Psoas muscle (tissue), 8 donors: ENCODE measurements at places on chromosomes 11 and 22. TPM values are rescaled to one million over a fixed set of nuclear protein-coding genes. Genes with fewer than 3 reads are reported as not detected.

The P4HA3 gene
- total RNA-seq: 0.21 TPM

The LRRN4CL gene
- 4.7 TPM for total RNA-seq

The FAM111B gene
- total RNA-seq: 0.06 TPM

The SCGB1C1 gene
- total RNA-seq: not detected

The ROBO4 gene
- 16.5 TPM for total RNA-seq

The TRIM29 gene
- 0.91 TPM for total RNA-seq

The SYT12 gene
- 0.20 TPM for total RNA-seq

The SLC22A8 gene
- not detected for total RNA-seq

The SAA1 gene
- 100 TPM for total RNA-seq

The WT1 gene
- total RNA-seq: 1.5 TPM

The PKDREJ gene
- not detected for total RNA-seq

The MICAL2 gene
- total RNA-seq: 45.7 TPM

The ART5 gene
- total RNA-seq: 3.0 TPM
